Stimulated activated CD8-positive, alpha-beta memory T cell treated with anti-CD3 and anti-CD28 coated beads, Interleukin-15, amount 100 ng/mL, for 1 hour (primary cell): ENCODE measurements at places on chromosomes 7 and 10.

DNA sequence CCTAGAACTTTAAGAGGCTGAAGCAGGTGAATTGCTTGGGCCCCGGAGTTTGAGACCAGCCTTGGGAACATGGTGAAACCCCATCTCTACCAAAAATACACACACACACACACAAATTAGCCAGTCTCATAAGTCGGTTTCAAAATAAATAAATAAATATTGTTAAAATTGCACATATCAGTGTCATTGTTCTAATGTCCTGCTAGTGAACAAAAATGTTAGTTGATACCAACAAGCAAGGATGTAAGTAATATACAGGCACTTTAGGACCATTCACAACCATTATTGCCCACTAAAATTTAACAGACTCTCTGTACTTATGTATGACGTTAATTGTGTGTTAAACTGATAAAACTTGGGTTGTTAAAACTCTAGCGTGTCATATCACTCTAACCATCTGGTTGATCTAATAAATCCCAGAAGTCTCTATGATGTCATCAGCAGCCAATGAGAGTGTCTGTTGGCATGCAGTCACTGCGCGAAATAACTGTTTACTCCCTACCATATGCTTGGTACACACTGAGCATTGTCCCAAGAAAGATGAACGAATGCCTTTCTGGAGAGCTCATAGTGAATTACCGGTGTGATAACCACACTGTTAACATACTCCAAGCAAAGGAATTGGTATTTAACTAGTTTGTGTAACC, 30.4 kb upstream of the OTUD1 start:
- no peak for DNase-seq

DNA sequence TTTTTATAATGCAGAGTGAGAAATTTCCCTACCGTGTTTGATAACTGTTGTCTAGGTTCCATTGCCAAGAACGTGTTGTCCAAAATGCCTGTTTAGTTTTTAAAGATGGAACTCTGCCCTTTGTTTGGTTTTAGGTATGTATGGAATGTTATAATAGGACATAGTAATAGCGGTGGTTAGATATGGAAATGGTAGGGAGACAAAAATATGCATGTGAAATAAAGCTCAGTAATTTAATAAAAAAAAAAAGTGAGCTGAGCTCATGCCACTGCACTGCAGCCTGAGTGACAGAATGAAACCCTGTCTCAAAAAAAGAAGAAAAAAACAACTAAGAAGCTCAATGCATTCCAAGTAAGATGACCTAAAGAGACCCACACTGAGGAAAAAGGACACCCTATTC, 72.9 kb downstream of the ZNF783 start:
- DNase-seq: no peak

DNA sequence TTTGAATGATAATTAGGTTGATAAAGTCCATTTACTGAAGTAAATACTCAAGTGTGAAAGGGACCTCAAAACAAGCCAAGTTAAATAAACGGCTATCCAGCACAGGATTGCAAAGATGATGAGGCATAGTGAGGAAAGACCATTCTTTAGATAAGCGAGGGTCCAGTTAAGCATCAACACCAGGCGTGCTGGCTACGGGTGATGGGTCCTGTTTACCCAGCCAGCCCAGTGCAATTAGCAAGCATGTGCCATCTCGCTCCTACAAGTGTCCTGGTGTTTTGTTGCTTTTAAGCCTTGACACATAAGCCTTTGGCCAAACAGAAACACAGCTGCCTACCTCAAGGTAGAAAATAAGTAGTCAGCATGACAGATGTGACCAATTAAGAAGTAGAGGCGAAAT, 7.1 kb downstream of the NEBL start:
- DNase-seq: no peak

- no peak for DNase-seq
These were observed 171.4 kb downstream of the ARID5B start for GRCh38 chr10:62072901-62073300.

- DNase-seq: no peak
These were observed 45.8 kb downstream of the GPR85 start for GRCh38 chr7:113040849-113041248.

DNA sequence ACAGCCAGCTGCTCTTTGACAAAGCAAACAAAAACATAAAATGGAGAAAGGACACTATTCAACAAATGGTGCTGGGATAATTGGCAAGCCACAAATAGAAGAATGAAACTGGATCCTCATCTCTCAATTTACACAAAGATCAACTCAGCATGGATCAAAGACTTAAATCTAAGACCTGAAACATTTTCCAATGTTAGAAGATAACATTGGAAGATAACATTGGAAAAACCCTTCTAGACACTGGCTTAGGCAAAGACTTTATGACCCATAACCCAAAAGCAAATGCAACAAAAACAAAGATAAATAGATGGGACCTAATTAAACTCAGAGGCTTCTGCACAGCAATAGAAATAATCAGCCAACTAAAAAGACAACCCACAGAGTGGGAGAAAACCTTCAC, 425.7 kb upstream of the SEMA3D start:
- no peak for DNase-seq

DNA sequence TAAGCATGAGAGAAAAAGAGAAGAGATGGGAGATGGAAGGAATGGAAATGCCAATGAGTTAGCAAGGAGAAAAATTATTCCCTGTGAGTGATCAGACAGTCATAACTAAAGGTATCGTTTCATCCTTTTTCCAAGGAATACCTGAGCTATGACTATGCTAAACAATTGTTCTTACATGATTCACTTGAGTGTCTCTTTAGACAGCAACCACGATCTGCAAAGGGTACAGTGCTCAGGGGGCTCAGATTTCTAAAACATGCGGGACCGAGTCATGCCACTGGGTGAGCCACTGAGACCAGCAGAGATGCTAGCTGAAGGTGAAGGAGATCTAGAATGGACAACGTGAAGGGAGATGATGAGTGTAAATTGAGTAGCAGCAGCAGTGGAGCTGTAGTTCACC, 78.0 kb upstream of the CTTNBP2 start:
- no peak for DNase-seq

DNA sequence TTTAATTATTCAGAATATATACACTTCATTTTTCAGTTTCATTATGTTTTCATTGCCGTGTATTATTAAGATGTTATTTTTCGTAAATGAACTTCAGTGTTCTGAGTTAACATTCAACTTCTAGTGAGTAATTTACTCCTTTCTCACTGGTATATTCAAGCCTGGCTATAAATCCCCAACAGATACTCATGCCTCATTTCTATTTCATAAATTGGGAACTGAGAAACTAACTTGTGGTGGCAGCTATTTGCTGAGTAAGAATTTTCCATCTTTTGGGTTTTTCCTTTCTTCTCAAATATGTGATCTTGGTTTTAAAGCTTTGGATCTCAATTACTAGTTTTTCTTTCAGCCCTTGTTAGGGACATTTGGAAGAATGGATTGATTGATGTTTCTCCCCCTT, 281.1 kb downstream of the CDK14 start:
- no peak for DNase-seq

DNA sequence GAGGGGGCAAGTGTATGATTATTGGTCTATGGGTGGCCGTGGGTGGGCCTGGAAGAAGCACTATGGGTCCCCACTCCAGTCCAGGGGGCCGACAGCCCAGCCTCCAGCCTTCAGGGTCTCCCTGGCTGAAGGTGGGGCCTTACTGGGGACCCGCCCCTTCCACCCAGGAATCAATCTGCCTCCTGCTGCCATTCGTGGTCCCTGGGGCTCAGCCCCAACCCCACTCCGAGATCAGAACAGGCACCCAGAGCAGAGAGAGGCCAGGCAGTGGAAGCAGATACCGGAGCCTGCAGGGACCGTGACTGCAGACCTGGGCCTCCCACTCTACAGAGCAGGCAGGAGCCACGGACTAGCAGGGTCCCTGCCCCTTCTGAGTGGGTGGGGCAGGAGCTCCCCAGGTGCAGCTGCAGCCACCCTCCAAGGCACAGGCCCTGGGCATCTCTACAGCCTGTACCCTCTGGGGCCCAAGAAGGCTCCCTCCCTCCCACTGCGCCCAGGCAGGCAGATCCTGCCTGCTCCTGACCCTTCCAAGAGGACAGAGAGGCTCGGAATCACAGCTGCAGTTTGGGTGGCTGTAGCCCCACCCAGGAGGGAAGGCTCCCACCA, 13.6 kb upstream of the FOXL3 start:
- no peak for DNase-seq

- DNase-seq: no peak
These were observed 129.0 kb downstream of the INHBA start for GRCh38 chr7:41573862-41574261.

DNA sequence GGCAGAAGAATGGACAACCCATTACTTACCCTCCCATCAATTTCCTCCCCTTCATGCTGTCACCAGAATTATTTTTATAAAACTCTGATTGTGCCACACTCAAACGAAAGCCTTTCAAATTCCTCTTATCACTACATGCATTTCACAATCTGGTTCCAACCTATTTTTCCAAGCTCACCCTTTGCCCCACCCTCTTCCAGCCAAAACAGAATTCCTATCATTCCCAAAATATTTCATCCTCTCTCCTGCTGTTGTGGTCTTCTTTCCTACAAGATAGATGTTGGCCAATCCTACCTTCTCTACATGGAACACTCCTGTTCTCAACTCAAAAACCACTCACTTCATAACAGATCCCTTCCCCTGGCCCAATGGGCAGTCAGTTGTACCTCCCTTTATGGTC, 111.5 kb downstream of the ELAPOR2 start:
- no peak for DNase-seq
